ENCODE measurements at places on chromosomes 7 and 10.

- DNase-seq: peak; percentile 21
Measured at GRCh38 chr7:142611566-142612236, 137.6 kb upstream of the PRSS1 start.

GRCh38 chr7:143452495-143452894 is 9.2 kb downstream of the TAS2R60 start:
- no peak for DNase-seq

DNA sequence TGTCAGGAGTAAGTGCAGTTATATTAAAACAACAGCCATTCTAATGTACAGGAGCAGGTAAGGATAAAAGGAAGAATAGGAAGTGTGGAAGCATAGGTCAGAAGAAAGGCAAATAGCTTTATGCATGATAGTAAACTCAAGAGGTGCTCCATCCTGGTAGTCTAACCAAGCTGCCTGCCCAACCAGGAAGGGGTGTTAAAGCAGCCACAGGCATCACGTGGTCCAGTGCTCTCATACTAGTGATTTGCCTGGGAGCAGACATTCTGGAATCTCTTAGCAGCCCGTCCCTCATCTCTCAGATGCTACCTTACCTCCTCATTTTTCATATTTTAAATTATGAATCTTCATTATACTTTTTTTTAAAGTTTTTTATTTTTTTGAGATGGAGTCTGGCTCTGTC is 18.5 kb downstream of the ABRAXAS2 start:
- no peak for DNase-seq

GRCh38 chr7:32053204-32053603 is 17.0 kb downstream of the PDE1C start:
- no peak for DNase-seq
